ENCODE measurements at places on chromosomes 16 and 17. TPM values are rescaled to one million over a fixed set of nuclear protein-coding genes. Genes with fewer than 3 reads are reported as not detected.

GRCh38 chr16:24845726-24846547 lies at the start of gene SLC5A11:
Gene SLC5A11, plus strand, starts transcription at chr16:24845963. Its CDS starts 12,681 bp downstream, at chr16:24858644.
- DNase-seq, result no peak

DNA sequence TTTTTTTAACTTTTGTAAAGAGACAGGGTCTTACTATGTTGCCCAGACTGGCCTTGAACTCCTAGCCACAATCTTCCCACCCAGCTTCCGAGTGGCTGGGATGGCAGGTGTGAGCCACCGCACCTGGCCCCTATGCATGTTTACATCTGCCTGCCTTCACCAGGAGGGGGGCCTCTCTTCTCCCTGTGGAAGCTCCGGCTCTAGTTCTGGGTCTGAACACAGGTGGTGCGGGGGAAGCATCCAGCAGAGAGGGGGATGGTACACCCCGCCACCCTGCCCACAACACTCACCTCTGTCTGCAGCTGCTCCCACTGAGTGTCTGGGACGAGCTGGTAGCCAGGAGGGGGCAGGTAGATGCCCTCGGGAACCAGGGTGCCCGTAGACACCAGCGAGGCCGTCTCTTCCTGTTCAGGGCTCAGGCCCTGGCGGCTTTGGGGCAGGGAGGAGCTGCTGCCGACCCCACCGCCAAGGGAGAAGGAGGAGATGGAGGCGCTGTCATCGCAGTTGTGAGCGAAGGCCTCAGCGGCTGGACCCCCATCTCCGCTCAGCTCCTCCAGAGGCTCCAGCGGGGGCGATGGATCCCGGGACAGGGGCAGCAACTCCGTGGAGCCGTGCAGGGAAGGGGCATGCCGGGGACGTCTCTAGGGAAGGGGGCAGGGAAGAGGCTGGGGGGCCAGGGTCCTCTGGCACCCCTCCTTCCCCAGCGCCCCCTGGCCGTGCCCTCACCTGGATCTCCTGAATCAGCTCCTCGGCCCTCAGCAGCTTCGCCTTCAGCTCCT lies 10.9 kb downstream of the RABEP2 start:
- DNase-seq, result no peak

DNA sequence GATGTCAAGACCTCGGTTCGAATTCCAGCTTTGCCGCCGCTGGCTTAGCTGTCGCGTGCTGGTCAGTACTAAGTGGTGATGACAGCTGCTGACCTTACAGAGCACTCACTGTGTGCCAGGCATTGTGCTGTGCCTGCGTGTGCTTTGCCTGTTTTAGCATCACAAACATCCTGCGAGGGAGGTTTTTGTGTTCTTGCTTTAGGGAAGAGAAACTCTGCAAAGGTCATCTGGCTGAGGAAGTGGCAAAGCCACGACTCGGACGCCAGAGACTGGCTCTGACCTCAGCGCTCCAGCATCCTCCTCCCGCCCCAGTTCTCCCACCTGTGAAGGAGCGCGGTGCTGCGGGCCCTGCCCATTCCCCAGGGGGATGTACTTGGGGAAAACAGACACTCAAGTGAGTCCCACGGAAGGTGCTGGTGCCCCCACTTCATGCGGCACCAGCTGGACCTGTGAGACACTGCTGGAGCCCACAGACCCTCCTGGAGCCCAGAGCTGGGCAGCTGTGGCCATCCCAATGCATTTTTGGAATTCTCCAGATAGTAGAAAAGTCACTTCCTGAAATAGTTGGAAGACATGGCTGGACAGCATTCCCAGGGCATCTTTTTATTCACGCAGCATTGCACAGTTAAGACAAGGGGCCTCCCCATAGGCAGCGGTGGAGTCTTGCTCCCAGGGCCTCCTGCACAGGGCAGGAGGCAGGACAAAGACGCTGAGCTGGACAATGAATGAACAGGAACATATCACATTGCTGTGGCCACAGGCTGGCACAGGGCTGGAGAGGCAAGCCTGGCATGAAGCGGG lies 20.0 kb upstream of the HERPUD1 start:
- no peak for DNase-seq

GRCh38 chr16:78768718-78769117 lies 669.3 kb downstream of the WWOX start:
- no peak for DNase-seq

GRCh38 chr16:4085405-4085970 lies 30.8 kb downstream of the ADCY9 start:
- DNase-seq, result no peak

DNA sequence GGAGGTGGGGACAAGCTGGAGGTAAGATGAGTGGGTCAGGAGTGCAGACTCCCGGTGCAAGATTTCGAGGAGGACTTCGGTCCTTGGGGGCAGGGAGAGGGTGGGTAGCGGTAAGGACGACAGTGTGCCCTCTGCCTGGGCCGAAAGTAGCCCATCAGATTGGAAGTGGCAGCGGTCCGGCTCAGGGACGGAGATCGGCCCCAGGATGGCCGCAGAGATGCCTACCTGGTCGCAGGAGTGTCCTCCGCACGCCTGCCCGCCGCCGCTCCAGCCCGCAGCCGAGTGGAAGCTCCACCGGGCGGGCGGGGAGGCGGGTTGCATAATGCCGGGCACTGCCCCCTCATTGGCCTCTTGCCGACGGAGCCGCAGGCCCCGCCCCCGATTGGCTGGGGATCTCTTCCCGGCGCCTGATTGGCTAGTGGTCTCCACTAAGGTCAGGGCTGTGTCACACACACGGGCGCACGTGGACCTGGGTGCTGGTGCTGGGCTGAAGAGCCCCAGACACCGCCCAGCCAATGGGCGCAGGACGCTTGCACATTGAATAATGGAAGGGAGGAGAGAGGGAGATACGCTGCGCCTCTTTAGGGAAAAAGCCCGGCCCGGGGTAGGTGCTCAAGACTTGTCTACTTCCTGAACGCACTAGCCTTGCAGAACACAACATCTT lies at the start of gene PER1:
PER1 (minus strand) TSS at position 293 of the 664 bp plus-strand sequence. CDS start 1,698 bp downstream, outside the sequence.
- peak; percentile 96 for DNase-seq

DNA sequence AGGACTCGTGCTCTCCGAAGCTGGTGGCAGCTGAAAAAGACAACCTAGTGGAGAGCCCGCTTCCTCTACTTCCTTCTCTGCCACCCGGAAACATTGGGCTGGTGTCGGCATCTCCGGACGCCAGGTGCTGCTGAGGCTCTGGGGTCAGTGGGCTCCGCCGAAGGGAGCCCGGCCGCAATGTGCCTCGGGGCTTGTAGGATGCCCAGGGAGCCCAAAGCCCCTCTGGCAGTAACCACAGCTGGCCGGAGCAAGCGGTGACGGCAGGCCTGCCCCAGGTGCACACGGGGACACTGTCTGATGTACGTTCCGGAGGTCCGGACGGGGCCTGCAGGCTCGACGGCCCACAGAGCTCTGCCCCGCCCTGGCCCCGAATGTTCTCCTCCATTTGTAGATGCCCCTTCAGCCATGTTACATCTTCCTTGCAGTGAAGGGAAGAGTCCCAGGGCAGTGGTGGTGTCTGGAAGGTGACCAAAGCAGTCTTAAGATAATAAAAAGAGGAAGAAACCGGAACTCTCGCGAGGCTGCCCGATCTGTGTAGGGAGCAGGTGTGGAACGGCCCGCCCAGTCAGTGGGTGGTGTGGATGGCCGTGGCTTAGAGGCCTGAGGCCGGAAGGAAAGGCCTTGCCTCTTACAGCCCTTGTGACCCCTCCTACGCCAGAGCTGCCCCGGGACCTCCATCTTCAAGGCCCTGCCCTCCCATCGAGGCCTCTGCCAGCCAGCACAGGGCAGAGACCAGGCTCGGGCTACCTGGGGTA lies 22.6 kb downstream of the NDUFAF8 start:
- no peak for DNase-seq

- DNase-seq, result no peak
These were observed 31.3 kb upstream of the KPNB1 start for GRCh38 chr17:47618410-47618809.

DNA sequence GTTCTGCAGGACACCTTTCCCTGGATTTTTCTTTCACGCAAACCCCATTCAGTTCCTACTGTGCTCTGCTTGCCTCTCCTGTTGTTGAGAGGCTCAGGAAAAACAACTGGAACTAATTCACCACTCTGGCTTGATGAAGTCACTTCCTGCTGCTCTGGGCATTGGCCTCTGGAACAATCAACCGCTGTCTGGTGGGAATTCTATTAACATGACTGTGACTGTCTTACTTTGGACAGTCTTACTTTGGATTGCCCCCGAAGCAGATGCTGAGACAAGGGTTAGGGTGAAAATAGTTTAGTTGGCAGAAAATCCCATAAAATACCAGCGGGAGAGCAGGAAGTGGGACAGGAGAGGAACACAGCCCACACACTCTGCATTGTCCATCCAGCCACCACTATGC lies 90.0 kb upstream of the HSBP1 start:
- no peak for DNase-seq

GRCh38 chr17:54505404-54505803 lies 395.2 kb upstream of the TOM1L1 start:
- DNase-seq, result no peak

The SP6 gene
- total RNA-seq, result not detected

DNA sequence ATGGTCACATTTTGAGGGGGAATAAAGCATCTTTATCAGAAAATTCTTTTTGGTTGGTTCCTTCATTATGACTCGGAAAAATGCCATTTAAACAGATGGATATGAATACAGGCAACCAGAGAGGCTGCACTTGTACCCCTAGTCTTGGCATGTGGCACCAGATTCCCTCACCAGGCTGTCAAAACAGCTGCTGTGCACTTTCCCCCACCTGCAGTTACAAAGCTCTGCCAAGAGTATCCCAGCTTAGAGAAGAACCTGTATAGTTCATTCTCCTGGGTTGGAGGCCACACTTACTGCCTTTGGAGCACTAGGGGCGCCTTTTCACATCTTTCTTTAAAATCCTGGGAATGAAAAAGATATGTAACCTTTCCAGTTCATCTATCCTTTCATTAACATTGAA lies 190.3 kb downstream of the KIF2B start:
- DNase-seq, result no peak

DNA sequence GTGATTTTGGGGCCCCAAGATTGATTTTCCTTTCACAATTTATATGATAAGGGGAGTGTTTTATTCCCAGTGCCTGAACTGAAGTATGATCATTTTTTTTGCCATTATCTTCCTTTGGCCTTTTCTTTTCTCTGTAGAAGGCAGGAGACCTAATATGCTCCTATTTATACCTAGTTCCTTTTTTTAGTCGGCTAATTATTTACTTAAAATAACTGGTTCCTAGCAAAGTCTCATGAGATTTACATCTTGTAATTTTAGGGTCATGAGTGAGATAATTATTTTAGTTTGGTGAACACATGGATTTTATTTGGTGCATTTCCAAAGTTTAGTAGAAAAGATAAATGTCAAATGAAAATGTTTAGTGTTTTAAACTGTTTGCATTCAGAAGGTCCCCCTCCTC lies 24.8 kb downstream of the SEC14L1 start:
- no peak for DNase-seq

The ARHGAP23 gene
- 119 TPM for total RNA-seq

DNA sequence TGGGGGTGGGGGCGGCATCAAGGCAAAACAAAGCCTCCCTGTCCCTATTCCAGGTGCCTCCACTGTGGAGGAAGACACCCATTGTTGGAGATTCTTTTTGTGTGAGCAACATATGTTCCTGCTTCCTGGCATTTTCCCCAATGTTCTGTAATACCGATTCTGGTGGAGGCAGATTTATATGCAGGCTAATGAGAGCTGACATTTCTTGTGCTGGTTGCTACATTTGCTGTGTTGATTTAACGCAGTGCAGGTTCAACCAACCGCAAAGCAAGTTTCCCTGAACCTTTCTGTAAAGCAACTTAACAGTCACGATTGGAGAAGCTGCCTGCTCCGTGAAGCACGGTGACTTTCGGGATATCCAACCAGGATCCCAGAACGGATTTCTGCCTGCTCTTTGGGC lies 260.5 kb downstream of the CBLN1 start:
- peak; percentile 47 for DNase-seq

- DNase-seq, result no peak
These were observed 18.8 kb downstream of the CDK5RAP3 start for GRCh38 chr17:47989700-47990099.

The CD300LB gene
- not detected for total RNA-seq

DNA sequence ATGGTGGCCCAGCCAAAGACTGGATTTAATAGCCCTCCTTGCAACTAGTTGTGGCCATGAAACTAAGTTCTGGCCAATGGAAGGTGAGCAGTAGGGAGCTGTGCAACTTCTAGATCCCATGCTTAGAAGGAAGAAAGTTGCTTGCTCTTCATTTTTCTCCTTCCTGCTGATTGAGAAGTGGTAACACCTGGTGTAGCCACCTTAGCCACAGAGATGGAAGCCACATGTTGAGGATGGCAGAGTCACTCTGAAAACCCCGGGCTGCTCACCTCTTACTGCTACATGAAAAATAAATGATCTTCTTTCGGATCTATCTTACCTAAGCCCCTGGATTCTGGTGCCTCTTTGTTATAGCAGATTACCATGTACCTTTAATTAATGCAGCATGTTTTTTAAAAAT lies 10.3 kb upstream of the ATP5MC1 start:
- no peak for DNase-seq

- DNase-seq, result peak; percentile 97
These were observed at the start of gene UTP18 for GRCh38 chr17:51260237-51261023. Gene UTP18, plus strand, starts transcription at chr17:51260546. Its CDS starts 39 bp downstream, at chr17:51260585.

- no peak for DNase-seq
These were observed 39.8 kb upstream of the TMC5 start for GRCh38 chr16:19377864-19378263.

The SDR42E2 gene
- total RNA-seq, result not detected

The LITAF gene
- 77.2 TPM for total RNA-seq

DNA sequence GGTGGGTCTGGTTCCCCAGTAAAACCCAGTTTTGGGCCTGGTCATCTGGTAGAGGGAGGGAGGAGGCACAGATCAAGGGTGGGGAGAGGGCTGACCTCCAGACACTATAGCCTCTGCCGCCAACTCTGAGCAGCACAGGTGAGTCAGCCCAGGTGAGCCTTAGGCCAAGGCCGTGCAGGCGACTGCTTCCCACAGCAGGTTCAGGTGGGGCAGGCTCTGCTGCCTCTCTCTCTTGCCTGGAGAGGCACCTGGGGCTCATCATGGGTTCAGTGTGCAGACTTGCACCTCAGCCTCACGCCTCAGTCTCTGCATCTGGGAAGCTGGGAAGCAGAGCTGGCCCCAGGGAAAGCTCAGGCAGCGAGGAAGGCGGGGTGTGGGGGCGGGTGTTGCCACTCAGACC lies 37.8 kb upstream of the IL34 start:
- DNase-seq, result no peak

DNA sequence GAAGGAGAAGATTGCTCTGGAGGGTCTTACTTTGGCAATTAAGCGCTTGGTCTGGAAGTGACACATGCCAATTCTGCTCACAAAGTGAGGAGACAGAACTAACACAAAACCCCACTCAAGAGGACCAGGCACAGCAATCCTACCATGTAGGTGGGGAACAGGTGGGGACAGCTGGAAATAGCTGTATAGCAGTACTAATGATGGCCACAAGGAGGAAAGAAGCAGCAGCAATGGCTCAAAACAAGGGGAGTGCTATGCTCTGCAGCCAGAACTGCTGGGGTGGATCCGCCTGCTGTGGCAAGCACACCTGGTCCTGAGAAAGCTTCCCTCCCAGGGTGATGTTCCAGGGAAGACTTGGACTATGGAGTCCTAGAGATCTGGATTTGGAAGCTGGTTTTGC lies 17.0 kb upstream of the TMEM132E start:
- no peak for DNase-seq

- no peak for DNase-seq
These were observed 42.6 kb downstream of the CFAP20 start for GRCh38 chr16:58086381-58087208.

GRCh38 chr17:82479602-82480001 lies 21.1 kb downstream of the NARF start:
- no peak for DNase-seq
